A549 (cell line): ENCODE measurements at places on chromosomes 12 and 14.
A peak's percentile ranks its signal among the peaks of the same experiment; 100 is the strongest.

DNA sequence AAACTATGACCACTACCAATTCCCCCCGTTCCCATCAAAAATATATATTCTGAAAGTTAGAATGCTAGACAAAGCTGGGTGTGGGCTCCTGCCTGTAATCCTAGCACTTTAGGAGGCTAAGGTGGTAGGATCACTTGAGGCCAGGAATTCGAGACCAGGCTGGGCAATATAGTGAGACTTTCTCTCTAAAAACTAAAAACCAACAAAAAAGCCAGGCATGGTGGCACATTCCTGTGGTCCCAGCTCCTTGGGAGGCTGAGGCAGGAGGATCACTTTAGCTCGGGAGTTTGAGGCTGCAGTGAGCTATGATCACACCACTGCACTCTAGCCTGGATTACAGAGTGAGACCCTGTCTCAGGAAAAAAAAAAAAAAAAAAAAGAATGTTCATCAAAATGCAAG lies 48.8 kb upstream of the COL2A1 start:
- DNase-seq, result no peak

DNA sequence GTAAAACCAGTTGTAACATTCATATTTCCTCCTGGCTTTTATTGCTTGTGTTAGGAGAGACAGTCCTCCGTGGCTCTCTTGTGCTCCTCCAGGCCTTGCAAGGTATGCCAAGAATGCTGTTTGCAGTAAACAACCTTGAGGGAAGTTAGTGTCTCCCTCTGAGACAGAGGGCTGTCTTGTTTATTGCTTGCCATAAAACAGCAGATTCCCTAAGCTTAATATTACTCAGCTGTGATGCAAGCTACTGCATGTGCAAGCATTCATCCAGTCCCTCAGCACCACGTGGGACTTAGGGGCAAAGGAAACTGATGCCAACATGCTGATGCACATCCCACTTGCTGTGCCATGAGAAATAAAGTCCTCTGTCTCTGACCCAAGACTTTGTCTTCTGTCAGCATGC lies 6.6 kb downstream of the POMT2 start:
- DNase-seq, result peak; percentile 84

GRCh38 chr12:2561367-2561766 lies 233.4 kb upstream of the FKBP4 start:
- no peak for DNase-seq

DNA sequence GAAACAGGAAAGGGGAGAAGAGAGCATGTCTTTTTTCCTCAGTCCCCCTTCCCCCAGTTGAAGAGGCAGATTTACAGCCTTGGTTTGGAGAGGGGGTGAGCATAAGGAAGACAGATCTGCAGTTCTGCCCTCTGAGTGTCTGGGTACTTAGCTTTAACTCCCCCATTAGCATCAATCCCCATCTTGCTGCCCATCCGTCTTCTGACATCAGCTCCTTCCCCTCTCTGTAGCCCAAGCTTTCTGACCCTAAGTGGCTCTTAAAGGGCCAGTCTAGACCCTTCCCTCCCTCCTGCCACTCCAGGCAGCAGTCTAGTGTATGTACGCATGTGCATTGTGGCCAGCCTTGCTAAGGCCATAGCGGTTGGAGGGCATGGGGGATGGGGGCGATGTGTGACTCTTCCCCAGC lies 7.3 kb downstream of the GPR84 start:
- DNase-seq, result no peak

DNA sequence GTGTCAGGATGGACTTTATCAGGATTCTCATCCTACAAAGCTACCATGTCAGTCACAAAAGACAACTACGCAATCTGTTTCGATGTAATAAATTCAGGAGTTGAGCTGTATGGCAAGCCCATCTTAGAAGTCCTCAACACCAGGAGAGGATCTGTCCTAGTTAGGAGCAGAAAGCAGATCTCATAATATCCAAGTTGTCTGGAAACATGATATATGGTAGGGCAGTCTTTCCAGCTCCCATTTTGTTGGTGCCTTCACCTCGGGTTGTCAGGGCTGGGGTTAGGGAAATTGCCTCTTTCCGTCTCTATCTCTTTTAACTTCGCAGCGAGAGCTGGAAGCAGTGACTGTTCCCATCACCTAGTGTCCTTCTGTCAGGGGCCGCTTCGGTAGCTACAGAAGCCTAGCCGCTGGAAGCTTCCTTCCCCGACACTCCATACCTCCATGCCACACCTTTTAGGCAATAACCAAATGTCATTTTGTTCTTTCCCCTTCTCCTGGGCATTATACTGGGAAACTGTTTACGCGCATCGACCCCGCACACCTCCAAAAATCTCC lies 1.4 kb downstream of the NIN start:
- no peak for DNase-seq
